ENCODE measurements at places on chromosomes 6 and 20.

DNA sequence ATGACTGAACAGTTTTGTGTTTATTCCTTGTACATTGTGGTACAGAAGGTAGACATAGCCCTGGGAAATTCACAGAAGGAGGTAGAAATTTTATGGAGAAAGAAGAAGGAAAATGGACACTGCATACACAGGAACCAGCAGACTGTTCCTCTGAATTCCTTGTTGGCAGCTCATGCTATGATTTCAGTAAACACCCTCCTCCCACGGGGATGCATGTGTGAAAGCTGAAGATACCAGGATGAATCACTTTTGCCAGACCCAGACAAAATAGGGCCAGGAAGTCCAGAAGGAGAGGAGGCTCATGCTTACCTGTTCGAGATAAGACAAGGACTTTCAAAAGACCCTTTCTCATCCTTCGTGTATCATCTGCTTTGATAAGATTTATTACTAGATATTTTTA lies 110.3 kb upstream of the GGTLC1 start:
- DNase-seq, result no peak

DNA sequence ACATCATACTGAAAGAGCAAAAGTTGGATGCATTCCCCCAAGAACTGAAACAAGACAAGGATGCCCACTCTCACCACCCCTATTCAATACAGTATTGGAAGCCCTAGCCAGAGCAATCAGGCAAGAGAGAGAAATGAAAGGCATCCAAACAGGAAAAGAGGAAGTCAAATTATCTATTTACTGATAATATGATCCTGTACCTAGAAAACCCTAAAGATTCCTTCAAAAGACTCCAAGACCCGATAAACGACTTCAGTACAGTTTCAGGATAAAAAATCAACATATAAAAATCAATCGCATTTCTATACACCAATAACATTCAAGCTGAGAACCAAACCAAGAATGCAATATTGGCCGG lies 14.5 kb downstream of the CDK19 start:
- no peak for DNase-seq

DNA sequence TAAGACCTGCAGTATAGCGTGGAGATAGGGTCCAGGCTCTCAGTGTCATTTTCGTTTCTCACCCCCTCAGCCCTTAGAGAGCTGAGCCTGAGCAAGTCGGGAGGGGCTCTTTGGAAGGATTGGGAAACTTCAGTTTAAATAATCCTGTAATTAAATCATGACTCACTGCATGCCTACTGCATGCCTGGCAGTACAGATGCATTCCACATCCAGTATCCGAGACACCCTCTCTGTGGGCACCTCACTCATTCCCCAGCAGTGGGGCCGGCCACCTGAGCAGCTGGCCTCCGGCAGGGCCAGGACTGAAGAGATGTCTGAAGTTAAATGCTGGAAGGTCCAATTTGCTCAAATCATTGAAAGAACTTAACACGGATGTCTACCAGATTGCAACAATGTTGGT lies 316.6 kb downstream of the THBS2 start:
- no peak for DNase-seq

DNA sequence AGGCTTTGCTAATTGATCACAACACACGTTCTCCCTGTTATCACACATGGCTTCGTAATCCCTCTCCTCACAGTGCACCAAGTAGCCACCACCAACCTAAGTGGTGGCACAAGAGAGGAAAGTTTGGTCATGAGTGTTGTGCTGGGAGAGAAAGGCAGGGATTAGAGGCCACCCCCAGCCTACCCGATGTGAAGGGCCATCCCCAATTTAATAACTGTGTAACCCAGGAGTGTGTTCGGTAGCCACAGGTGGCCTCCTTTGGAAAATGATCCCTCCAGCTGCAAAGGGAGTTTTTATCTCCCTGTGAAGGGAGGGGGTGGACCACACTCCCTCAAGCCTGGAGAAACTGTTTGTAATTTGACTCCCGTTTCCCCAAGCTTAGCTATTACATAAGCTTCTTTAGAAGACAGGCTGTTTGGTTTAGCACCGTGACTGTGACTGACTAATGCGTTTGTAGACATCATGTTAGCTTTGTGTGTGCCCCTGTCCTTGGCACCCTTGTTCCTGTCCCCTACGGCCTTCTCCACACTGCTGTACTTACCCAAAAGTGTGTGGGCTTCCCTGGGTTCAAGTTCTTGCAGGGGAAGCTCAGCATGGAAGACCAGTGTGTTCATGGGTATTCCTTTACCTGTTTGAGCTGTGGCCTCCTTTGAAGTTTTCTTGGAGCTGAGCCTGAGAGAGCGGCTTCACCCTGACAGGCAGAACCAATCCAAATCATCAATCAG lies 20.6 kb downstream of the PPP1R16B start:
- peak; percentile 42 for DNase-seq

DNA sequence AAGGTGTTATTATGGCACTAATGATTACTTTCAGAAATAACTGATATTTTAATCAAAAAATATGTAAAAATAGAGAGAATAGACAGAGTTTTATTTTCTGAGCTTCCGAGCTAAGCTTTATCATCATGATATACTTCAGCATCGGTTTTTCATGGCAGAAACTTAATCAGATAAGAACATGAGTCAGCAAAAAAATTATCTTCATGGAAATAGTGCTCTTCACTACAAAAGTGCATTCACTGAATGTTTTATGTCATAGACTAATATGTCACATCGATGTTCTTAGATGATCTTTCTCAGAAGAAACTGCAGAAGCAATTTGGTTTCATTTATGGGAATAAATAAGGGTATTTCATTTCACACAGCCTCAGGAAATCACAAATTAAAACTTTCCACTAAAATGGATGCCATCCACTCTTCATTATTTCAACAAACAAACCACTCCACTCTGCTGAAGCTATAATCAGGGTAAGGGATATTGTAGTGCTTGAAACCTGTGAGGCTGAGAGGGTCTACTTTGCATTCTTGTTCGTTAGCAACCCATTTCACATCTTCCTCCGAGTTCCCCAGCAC lies 10.2 kb upstream of the MAP3K7 start:
- DNase-seq, result no peak
